ENCODE measurements at places on chromosomes 1 and 21.

- no peak for DNase-seq
Observed at GRCh38 chr1:23848673-23849616, 19.1 kb downstream of the FUCA1 start.

DNA sequence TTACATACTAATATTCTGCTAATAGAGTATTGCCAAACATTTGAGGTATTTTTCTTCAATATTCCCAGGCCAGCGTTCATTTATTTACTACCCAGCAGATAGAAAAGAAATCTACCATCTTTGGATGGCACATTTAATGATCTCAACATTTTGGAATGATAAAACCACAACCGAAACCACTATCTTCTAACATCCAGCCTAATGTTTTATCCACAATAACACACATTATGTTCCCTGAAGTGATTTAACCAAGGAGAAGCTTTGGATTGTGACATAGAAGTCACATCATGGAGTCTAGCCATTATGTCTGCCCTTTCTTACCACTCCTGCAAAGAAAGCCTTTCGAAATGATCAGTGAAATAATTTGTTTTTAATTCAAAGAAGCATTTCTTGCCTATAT is 497.1 kb upstream of the PLXNA2 start:
- no peak for DNase-seq

DNA sequence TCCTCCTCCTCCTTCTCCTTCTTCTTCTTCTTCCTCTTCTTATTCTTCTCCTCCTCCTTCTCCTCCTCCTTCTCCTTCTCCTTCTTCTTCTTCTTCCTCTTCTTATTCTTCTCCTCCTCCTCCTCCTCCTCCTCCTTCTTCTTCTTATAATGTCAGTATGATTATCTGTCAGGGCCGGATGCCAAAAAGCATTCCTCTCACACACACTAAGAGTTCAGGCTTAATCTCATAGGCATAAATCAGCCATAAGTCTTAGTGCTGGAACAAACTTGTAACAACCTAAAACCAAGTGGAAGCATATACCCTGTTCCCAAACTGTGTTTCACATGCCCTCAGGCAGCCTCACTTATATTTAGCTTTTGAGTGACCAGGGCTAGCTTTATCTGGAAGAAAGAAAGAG is 240.3 kb downstream of the LMX1A start:
- no peak for DNase-seq

DNA sequence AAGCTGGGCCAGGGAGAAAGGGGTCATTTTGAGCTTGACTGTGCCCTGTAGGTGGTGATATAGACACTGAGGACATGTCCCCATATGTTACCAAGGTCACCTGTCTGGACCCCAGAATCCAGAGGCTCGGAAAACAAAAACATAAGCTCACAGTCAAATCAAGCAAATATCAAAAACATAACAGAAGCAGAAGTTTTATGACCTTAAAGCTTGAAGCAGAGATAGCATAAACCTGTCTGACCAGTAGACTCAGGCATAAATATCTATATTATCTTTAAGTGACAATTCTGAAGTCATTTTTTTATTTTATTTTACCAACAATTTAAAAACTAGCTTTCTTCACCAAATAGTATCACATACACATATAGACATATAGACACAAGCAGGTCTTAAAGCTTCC is 32.8 kb upstream of the RHOU start:
- DNase-seq, result no peak

- no peak for DNase-seq
Observed at GRCh38 chr21:18451670-18452069, 48.1 kb upstream of the TMPRSS15 start.

GRCh38 chr21:37407719-37408420 is 41.3 kb downstream of the DYRK1A start:
- DNase-seq, result no peak

DNA sequence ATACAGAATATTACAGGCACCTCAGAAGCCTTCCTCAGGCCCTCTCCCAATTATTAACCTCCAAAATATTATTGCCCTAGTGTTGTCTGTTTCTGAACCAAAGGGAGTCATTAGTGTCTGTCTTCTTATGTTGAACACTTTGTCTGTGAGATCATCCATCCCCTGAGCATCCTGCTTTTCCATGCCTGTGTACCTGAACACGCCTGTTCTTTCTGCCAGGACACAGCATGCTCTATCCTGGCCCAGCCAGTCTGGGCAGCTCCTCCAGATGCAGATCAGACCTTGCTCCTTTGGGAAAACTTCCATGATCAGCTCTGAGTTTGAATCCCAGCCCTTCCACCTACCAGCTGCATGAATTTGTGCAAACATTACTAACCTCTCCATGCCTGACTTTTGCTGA is 11.0 kb upstream of the CDC42 start:
- no peak for DNase-seq

DNA sequence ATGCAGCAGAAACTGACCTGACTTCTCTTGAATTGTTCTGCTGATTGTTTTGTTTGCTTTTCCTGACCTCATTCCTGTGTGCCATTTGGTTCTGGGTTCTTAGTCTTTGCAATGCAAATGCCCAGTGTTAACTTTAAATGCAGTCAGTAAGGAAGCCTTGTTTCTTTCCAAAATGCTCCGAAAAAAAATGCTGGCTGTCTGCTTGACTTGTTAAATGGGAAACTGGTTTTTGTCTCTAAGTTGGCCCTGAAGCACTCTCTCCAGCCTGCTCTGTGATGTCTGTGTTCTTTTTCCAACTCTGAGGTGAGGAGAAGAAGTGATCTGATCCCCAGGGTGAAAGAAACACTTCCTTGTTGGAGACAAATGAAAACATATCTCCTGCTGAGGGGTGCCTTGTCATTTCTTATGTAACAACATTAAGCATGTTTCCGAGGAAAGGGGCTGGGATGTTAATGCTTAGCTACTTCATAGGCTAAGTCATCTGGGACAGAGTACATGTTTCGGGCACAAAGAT is 256.3 kb upstream of the ADGRL4 start:
- no peak for DNase-seq
